ENCODE measurements at places on chromosomes 5 and 9.

DNA sequence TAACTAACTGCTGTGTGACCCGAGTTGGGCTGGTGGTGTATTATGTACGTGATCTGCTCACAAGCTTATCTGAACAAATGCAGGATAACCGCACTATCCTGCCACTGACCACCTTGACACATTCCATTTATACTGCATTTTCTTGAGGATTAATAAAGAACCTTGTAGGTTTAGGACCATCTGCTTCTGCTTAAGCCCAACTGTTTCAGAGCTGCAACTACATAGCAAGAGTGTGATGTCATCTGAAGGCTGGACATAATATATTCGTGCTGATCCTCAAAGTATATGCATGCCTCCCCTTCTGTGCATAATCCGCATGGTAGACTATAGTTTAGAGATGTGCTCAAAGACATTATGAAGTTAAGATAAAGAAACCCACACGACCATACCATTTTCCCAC lies 435.9 kb downstream of the BNC2 start:
- DNase-seq: no peak

GRCh38 chr5:139711906-139712224 lies 63.7 kb downstream of the CXXC5 start:
- DNase-seq: no peak

DNA sequence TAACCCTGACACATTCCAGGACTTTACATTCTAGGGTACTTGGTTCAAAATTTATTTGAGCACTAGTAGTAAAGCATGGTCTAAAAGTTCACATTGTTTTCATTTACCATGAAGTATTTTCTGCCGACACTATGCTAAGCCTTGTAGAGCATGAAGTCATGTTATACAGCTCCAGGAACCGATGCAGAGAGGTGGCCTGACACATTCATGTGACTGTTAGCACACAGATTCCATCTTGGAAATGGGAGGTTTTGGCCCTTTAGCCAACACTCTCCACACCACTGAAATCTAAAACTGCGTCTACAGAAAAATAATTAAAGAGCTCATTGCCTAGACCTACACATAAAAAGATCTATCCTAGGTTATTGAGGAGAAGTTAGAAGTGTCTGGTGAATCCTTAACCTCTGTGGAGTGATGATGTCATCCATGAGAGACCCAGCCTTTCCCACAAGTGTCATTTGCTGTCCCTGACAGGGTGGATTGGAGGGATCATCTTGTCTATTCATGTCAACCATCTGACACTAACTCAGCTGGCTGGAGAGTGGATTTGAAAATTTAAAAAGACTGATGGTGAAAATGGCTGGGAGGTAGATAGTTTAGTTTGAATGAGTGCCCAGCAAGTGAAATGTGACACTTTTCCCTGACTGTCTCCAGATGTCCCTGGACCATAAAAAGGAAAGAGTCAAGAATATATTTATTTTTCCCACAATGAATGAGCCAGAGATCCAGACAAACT lies 1.3 kb downstream of the RANBP3L start:
- DNase-seq: no peak

DNA sequence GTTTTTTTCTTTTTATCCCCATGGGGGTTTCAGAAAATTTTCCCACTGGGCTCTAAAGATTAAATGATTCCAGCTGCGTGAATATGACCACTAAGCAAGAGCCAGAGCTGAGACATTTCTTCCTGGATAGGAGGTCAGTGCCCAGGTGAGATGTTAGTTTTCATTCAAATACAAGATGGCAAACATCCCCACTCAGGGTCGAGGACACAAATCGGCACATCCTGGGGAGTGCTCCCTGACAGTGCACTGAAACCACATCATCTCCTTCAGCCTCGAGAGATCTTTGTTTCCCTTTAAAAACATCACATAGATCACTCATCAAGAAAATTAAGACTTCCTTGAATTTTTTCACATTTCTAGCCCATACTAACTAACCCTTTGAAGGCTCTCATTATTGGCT lies 273.2 kb upstream of the PANK3 start:
- DNase-seq: peak; percentile 20

DNA sequence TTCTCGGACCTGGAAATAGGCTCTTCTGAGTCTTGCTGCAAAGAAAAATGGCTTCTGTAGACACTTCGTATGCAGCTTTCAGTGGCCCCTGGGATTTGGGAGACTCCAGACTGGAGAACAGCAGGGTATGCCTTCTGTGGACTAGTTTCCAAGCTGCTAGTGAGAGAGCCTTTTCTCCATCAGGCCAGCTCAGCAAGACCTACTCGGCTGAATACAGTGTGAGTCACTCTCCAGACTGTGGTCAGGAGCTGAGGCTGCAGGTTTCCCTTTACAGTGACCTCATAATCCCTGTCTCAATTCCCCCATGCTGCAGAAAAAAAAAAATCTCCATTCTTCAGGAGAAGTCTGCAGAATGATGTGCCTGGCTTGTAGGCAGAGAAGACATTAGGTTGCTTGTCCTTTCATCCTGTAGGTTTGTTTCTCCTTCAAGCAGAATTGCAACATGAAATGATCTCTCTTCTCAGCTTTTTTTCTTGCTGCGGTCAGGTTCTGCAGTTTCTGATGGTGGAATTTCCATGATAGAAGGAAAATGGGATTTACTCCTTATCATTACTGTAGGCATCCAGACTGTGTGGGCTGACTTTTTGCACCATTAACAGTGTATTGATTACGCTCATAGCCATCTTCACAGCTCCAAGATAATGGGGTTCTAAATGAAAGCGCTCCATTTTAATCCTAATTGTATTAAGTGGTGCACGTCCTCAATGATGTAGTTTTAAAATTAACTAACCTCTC lies 78.3 kb upstream of the TNFSF8 start:
- DNase-seq: peak; percentile 68

GRCh38 chr5:68430279-68430678 lies 214.7 kb downstream of the PIK3R1 start:
- DNase-seq: no peak

DNA sequence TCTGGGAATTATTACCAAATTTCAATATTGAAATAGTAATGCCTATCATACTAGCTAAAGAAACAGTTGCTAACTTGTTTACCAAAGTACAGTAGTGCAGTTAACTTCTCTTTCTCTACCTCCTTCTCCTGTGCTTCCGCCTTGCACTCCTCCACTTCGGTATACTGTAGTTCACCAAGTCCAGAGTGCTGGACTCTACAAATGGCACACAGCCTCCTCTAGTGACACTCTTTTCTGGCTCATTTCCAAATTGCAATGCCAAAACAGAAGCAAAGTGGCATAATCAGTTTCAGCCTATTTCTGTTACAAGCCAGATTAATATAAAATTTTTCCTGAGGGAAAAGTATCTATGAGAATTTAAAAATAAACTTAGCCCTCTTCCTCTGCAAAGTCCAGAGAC lies 86.0 kb upstream of the RASGRF2 start:
- no peak for DNase-seq

DNA sequence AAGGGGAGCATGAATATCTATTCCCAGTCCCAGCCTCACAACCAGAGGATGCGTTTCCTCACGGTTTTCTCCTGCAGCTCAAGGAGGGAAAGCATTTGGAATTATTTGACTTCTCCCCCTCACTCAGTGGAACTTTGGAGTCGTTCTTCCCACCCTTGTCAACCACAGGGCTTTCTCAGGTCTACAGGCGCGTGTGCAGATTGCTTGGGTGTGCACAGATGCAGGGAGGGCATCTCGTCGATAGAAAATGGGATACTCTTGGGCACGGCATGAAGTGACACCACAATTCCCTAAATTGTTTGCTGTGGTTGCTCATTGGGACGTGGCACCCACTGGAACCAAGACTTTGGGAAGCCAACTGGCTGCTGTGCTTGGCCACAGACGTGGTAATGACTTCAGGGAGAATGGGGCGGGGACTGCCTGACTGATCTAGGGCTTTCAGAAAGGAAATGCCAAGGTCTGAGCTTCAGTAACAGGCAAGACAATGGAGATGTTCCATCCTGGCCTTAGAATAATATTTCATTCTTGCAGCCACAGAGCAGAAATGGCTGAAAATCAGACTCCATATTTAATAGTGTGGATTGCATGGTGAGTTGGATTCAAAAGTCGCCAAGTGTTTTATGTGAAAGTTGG lies 12.2 kb upstream of the OBP2B start:
- DNase-seq: no peak

- DNase-seq: no peak
These were observed 594.3 kb upstream of the KLF4 start for GRCh38 chr9:108083796-108084352.

GRCh38 chr5:29162297-29162696 lies 2031.2 kb upstream of the CDH6 start:
- no peak for DNase-seq

DNA sequence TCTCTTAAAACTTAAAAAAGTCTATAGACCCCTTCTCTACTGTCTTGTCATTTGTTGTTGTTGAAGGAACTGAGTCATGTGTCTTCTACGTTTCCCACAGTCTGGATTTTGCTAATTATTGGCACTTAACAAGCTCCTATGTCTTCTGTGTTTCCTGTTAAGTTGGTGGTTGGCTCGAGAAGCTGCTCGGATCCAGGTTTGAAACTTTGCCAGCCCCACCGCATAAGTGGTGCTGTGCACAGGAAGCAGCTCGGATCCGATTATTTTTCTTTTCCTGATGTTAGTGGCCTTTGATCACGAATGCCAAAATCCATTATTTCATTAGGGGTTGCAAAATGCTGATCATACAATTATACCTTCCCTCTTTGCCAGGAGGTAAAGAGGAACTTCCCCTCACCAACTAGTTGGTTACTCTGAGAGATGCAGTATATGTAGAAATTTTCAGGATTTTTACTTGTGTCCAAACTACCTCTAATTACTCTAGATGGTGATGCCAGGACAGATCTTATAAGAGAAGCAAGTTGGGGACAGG lies 186.5 kb downstream of the NSG2 start:
- no peak for DNase-seq
